CD4-positive, alpha-beta T cell treated with Interleukin-17A for 1 hour (primary cell): ENCODE measurements at places on chromosomes 6 and 20.
A peak's percentile ranks its signal among the peaks of the same experiment; 100 is the strongest.

GRCh38 chr6:150634176-150634963 is 34.7 kb downstream of the PLEKHG1 start:
- DNase-seq: no peak

GRCh38 chr6:34181908-34182307 is 36.0 kb upstream of the GRM4 start:
- DNase-seq: peak; percentile 11

DNA sequence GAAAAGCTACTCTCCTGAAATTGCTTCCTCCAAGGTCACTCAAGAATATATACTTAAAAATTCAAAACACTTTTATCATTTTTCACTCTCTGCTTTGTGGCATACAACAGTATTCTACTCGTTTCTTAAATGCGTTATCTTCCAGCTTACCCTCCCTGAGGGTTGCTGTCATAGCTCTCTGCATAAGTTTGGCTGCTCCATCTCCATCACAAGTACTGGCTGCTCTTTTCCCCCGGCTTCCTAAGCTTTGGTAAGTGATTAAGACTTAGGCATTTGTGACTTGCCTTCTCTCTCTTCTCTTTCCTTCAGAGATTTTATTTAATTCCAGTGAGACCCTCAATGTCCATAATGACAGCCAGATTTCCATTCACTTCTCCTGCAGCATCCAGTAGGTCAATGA is 128.3 kb downstream of the NKAIN2 start:
- DNase-seq: no peak

- no peak for DNase-seq
These were observed 91.8 kb upstream of the CNKSR3 start for GRCh38 chr6:154602296-154602695.

DNA sequence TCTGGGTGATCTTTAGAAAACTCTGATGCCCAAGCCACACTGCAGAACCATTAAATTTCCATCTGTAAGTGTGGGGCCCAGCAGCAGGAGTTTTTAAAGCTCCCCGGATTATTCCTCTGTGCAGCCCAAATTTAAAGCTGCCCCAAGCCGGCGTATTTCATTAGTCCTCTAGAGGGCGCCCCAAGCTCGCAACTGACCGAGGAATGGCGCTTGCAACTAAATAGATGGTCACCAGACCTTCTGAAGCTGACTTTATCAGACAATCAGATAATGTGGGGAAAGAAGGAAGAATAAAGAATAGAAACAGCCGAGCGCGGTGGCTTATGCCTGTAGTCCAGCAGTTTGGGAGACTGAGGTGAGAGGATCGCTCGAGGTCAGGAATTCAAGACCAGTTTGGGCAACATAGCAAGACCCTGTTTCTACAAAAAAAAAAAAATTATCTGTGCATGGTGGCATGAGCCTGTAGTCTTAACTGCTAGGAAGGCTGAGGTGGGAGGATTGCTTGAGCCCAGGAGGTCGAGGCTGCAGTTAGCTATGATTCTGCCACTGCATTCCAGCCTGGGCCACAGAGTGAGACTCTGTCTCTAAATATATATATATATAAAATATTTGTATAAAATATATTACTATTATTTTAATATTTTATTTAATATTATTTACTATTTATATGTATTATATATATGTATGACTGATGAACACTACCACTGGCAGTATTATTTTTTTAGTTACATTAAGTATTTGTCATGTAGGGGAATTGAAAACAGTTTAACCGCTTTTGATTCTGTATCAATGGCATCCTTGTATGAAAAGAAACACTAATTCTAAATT is 56.0 kb downstream of the OTOR start:
- peak; percentile 14 for DNase-seq

GRCh38 chr20:17538517-17539170 is 7.5 kb upstream of the BFSP1 start:
- no peak for DNase-seq

GRCh38 chr6:108801366-108801765 is 46.9 kb upstream of the ARMC2 start:
- no peak for DNase-seq
